ENCODE measurements at places on chromosomes 1 and 21.

GRCh38 chr1:205935869-205936268, 7.4 kb downstream of the SLC26A9 start:
- no peak for DNase-seq

DNA sequence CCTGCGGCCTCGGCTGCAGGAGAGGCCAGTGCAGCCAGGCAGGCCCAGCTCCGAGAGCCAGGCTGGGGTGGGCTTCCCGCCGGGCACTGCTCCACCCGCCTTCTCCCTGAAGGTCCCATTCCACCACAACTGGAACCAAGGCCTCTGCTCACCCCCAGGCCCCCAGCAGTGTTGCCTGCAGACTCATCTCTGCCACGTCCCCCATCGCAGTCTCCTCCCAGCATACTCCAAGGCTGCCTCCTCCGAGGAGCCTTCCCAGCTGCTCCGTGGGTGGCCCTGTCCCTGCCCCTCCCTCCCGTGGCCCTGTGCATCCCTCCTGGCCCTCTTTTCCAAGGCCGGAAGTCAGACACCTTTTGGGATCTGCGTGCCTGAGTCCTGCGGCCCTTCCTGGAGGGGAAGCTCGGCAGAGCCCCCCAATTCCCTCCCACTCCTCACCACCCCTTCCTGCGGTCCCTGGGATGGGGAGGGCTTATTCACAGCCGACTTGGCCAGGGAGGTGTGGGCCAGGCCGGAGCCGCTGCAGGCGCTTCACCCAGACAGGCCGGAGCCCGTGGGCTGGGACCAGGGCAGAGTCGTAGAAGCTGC, 47.6 kb downstream of the SLX9 start:
- no peak for DNase-seq

- no peak for DNase-seq
Observed at GRCh38 chr1:240831191-240831631, 219.3 kb upstream of the GREM2 start.

GRCh38 chr1:70142075-70142474, 63.3 kb downstream of the LRRC40 start:
- no peak for DNase-seq

DNA sequence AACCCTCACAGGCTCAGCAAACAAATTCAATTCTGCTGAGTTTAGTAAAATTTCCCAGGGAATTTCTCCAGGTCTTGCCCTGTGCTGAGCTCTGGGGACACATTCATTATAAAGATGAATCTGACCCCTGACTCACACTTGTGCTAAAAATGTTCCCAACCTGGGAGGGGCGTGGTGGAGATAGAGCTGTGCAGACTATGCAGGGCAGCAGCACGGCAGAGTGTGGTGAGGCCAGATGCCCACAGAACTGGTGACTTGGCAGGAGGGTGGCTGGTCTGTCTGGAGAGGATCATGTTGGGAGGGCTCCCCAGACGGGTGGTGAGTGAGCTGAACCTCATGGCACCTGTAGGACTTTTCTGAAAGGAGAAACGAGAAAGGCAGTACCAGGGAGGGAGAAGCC, 31.6 kb downstream of the FAAH start:
- no peak for DNase-seq

DNA sequence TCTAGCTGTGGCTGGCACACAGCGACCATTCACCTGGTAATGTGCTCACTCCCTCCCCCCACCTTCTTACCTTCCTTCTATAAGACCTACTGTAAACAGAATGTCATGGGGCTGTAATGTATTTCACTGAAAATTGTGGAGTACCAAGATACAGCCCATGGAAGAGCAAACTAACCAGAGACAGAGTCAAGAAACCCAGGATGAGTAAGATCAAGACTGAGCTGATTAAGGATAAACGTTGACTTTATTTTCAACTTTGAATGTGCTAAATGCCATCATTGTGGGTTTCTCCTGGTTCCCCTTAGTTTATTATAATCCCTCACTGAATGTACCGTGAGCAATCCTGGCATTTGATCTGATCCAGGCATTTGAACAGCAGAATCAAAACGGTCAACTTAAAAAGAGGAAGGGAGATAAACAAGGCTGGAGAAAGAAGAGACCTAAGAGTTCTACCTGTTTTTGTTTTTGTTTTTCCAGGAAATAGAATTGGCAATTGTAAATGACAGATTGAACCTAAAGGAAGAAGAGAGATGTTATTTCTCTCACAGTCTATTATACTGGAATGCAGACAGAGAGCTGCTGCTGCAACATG, 16.1 kb upstream of the ATP1B1 start:
- DNase-seq: no peak

DNA sequence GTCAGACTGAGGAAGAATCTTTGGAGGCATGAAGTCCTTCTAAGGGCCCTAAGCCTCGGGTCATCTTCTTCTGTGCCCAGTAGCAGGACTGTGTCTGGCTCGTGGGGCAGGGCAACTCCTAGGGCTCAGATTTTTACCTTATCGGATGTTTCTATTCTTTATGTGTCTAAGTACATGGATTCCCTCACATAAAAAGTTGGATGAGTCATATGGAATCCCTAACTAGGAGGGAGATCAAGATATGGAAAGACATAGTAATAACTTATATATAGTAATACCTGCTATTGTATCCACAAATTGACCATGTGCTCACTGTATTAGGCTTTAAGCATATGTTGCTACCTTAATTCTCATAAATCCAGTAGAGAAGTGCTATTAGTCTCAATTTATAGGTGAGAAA, 364.5 kb upstream of the CAMK1G start:
- DNase-seq: no peak

- no peak for DNase-seq
Observed at GRCh38 chr21:16777041-16777720, 735.7 kb upstream of the CXADR start.

DNA sequence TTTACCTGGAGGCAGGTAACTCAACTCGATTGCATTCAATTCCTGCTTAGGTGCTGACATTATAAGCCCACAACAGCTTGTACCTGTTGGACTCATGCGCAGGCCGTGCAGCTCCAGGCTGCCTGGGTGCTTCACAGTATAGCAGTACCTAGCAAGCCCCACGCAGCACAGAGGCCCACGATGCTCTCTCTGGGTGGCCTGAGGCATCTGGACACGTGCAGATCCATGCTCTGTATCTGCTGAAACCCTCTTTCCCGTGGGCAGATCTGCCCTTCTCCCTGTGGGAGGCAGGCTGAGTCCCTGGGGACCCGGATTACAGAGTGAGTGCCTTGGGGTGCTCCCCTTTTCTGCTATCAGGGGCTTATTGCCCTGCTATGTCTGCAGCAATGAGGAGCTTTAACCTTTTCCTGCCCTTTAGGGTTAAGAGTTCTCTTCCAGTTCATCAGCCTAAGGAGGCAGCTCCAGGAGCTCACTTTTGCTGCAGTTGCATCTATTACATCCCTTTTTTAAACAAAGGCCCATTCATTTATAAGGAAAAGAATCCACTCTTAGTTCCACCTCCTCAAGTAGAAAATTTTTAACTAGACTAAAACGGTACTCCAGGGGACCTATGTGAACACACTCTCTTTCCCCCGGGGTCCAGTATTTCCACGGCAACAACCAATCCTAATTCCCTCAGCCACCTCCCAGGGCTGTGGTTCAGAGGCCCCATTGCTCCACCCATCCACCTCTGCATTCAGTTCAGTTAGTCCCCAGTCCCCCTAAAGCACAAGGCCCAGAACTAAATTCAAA, 19.3 kb downstream of the ITPKB start:
- DNase-seq: no peak

DNA sequence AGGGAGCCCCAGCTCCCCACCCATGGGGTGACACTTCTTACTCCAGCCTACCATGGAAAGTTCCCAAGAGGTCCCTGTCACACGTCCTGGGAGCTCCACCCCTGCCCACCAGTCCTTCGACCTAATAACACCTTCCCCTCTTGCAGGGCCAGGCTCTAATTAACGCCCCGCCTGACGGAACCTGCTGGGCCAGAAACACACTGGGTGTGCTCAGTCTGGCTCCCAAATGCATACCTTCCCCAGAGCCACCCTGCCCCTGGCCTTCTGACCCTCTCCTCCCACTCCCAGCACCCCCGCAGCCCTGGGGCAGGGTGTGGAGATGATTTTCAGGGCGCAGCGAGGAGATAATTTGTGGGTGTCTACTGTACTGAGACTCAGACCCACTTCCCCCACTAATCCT, 20.6 kb downstream of the PGLYRP3 start:
- DNase-seq: no peak

GRCh38 chr1:170424346-170424745, 107.6 kb upstream of the GORAB start:
- DNase-seq: no peak

GRCh38 chr1:31624309-31624708, 6.8 kb downstream of the HCRTR1 start:
- no peak for DNase-seq

DNA sequence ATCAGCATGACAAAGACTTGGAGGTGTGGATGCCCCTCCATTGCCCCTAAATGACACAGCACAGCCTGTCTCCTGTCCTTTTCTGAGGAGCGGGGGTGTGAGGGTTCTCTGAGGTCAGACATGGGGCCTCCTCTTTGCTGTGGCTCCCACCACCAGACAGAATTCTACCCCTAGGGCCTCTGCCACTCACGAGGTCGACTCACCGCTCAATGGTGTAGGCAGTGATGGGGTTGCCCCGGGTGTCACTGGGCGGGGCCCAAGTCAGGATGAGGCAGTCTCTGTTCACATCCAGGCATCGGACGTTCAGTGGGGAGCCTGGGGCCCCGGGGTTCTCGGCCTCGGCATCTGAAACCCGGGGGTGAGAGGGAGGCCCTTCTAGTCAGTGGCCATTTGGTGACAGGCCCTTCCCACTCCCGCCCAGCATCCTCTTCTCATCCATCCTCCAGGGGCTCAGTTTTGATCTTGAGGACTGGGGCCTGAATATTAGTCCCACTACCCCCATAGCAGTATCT, 19.9 kb downstream of the MYOM3 start:
- DNase-seq: peak; percentile 39

- DNase-seq: no peak
Observed at GRCh38 chr1:206708882-206709281, 24.2 kb downstream of the MAPKAPK2 start.

DNA sequence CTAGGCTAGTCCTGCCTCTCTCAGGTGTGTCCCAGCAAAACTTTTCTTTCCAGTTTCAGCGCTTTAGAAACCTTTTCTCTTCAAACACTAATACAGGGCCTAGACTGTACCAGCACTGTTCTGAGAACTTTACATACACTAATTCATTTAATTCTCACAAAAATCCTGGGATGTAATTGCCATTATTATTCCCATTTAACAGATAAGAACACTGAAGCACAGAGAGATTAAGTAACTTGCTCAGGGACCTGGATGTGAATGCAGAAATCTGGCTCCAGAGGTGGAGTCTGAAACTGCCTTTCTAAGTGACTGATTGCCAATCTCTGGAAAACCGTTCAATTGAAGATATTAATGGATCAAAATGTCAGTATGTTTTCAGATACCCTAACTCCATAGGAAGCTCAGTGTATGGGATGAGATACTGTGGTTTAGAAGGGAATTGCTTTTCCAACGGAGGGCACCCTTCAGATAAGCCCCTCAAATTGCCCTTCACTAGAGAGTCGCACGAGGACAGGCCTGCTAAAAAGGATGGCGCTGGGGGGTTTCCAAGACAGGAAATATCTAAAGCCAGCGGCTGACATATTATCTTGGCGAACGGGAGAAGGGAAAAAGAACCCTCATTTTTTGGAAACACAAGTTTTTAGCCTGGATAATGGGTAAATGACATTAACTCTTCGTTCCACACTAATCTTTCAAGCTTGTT, 698 bp upstream of the UCK2 start:
- DNase-seq: no peak

DNA sequence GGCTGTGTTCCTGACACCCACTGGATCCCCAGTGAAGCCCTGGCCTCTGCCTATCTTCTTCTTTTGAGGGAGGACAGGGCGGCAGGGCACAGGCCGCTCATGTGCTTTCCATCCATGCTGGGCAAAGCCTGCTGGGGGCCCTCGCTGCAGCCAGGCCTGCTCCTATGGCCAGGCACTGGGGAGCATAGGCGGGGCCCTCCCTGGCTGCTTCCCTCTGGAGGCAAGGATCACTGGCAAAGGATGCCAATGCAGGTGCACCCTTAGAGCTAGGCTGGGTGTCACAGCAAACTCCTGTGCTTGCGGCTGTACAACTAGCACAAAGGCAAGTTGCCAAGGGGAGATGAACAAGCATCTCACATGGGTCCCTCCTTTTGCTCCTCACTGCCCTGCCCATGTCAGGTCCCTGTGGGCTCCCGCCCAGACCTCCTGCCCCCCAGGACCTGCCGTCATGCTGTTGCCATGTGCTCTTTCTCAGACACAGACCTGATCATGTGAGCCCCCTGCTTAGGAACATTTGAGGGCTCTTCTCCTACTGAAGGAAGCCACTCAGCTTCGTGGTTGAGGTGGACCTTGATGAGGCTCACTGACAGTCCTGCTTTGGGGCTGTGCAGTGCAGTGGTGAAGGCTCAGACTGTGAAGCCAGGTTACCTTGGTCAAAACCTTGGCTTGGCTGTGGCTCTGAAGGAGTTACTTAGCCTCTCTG, 393.6 kb downstream of the PTPRU start:
- no peak for DNase-seq

GRCh38 chr1:97164276-97164639, 442.7 kb downstream of the PTBP2 start:
- DNase-seq: no peak

- DNase-seq: no peak
Observed at GRCh38 chr21:14987370-14988170, 77.2 kb downstream of the NRIP1 start.

DNA sequence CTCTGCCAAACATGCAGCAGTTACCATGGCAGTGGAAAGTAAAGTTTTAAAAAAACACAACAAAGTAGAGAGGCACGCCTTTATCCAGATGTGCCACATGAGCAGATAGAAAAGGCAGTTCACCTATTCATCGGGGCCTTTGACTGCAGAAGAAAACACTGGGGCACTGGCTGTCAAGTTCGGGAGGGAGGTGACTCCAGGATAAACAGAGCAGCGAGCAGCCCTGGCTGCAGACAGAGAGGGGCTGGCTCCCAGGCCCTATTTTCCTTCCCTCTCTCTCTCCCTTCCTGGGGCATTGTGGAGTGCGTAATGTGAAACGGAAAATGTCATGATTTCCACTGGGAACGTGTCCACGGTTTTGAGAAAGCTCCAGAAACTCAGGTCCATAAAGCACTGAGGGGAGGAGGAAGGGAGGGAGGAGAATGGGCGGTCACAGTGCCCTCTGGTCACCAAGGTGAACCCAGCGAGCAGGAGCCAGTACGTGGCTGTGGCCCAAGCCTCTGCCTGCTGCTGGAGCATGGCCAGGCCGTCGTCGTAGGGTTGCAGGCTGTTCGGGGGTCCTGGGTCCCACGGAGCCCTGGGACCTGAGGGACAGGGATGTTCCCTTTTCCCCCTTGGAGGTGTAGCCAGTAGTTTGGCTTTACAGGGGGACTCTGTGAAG, 114.7 kb upstream of the IRF2BP2 start:
- peak; percentile 70 for DNase-seq

DNA sequence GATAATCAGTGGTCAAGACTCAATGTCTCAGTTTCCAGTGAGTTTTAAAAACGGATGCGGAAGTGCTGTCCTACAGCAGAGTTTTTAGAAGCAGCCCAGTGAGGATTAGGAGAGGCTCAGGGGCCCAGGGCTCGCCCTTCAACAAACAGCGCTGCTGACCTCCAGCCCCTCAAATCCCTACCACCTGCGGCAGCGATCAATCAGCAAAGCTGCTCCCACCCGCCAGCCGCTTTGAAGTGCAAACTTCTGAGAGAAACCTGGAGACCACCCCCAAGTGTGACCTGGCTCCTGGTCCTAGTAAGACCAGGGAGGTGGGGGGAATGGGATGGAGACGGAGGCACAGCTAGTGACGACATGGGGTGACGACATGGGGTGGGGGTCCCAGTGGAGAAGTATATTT, 14.4 kb downstream of the ZBTB17 start:
- peak; percentile 76 for DNase-seq

All from H7 (cell line).